PC-3 (cell line): ENCODE measurements at places on chromosomes 16 and 17. TPM values are rescaled to one million over a fixed set of nuclear protein-coding genes. Genes with fewer than 3 reads are reported as not detected.

- no peak for DNase-seq
Measured at GRCh38 chr17:9225305-9226101, 204.2 kb downstream of the NTN1 start.

- no peak for DNase-seq
Measured at GRCh38 chr16:27700304-27700995, 150.5 kb downstream of the KATNIP start.

GRCh38 chr17:47791025-47791424 is 30.6 kb downstream of the OSBPL7 start:
- no peak for DNase-seq

PRCD gene
- total RNA-seq = 0.86 and 2.5 TPM in 2 replicates

DNA sequence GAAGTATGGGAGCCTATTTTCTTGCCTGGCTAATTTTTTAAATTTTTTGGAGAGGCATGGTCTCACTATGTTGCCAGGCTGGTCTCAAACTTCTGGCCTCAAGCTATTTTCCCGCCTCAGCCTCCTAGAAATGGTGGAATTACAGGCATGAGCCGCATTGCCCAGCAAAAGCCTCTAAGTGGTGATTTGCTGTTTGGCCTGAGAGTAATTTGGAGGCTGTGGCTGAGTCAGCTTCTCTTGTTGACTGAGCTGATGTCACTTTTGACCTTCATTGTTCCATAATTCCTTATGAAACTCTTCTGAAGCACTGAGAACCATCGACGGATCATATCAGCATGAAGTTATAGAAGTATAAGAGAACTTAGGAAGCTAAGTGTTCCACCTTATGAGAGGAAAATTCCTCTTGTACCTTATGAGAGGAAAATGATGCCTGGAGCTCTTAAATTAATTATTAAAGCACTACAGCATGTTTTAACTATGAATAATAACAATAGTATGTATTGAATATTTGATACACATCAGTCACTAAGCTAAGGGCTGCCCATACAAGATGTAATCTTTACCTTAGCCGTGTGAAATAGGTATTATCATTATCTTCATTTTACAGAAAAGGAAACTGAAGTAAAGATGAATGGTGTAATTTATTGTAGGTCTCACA is 220.8 kb upstream of the MON1B start:
- peak; percentile 65 for DNase-seq
